ENCODE measurements at places on chromosomes 6 and 20. TPM values are rescaled to one million over a fixed set of nuclear protein-coding genes. Genes with fewer than 3 reads are reported as not detected.
A peak's percentile ranks its signal among the peaks of the same experiment; 100 is the strongest.

DNA sequence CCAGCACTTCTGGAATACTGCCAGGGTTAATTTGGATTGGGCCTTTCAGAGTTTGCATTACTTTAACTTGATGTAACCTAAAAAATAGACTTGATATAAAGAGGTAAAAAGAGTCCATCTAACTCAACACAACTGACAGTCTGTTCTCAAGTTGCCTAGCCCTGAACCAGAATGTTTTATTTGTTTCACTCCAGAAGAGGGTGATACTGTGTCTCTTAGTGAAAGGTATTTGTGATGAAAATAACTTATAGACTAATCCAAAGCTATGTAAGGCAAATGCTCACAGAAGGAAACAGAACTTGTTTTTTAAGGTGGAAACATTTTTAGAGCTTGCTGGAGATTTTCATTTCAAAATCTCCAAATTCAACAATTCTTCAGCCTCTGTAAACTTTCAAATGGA, 469.1 kb upstream of the RUNX2 start:
- H3K27me3 ChIP-seq = no peaks in the 10 kb centered on the region
- peaks cover 13% of the 10 kb centered on the region for H3K4me1 ChIP-seq
- DNase-seq = no peak
- no peaks in the 10 kb centered on the region for H3K36me3 ChIP-seq
- H3K4me3 ChIP-seq = no peak overlapping the region

DNA sequence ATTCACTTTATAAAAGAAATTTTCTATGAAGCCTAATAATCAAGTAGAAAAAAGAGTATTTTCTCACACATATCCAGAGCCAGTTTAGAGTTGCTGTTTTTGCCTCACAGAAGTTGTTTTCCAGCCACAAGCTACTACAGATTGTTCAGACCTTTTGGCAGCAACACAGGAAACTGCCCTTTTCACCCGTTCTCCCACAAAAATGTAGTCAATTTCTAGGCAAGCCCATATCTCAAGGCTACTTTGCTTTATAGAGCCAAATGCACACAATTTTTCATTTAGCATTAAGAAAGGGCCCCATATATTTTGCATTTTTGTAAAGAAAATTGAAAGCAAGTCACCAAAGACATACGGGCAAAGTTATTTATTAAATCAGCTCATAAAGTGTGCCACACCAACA, 49.5 kb downstream of the EPB41L2 start:
- no peak overlapping the region for H3K27ac ChIP-seq
- no peak for DNase-seq
- H3K4me1 ChIP-seq = peaks cover 32% of the 10 kb centered on the region
- H3K27me3 ChIP-seq = no peaks in the 10 kb centered on the region
- H3K4me3 ChIP-seq = no peak overlapping the region
- H3K36me3 ChIP-seq = no peaks in the 10 kb centered on the region

- no peaks in the 10 kb centered on the region for H3K4me1 ChIP-seq
- no peak for DNase-seq
- H3K27me3 ChIP-seq = no peaks in the 10 kb centered on the region
- no peak overlapping the region for H3K4me3 ChIP-seq
Observed at GRCh38 chr6:107511511-107511993, 21.6 kb downstream of the SOBP start.

Gene BIRC7
- total RNA-seq = under 0.01 TPM

Gene PTK6
- not detected for total RNA-seq

- peaks cover 35% of the 10 kb centered on the region for H3K4me1 ChIP-seq
- peak overlapping the region; percentile 91 for H3K4me3 ChIP-seq
- DNase-seq = peak; percentile 91
- peaks cover 31% of the 10 kb centered on the region for H3K36me3 ChIP-seq
- no peaks in the 10 kb centered on the region for H3K27me3 ChIP-seq
Observed at GRCh38 chr20:45969712-45970634, 2.0 kb downstream of the ZNF335 start.

Gene VSX1
- total RNA-seq = not detected

- DNase-seq = peak; percentile 85
- H3K4me1 ChIP-seq = peaks cover 6% of the 10 kb centered on the region
- no peaks in the 10 kb centered on the region for H3K27me3 ChIP-seq
- H3K27ac ChIP-seq = no peak overlapping the region
- peak overlapping the region; percentile 36 for H3K4me3 ChIP-seq
Observed at GRCh38 chr6:84791233-84791632, 26.8 kb upstream of the TBX18 start.

DNA sequence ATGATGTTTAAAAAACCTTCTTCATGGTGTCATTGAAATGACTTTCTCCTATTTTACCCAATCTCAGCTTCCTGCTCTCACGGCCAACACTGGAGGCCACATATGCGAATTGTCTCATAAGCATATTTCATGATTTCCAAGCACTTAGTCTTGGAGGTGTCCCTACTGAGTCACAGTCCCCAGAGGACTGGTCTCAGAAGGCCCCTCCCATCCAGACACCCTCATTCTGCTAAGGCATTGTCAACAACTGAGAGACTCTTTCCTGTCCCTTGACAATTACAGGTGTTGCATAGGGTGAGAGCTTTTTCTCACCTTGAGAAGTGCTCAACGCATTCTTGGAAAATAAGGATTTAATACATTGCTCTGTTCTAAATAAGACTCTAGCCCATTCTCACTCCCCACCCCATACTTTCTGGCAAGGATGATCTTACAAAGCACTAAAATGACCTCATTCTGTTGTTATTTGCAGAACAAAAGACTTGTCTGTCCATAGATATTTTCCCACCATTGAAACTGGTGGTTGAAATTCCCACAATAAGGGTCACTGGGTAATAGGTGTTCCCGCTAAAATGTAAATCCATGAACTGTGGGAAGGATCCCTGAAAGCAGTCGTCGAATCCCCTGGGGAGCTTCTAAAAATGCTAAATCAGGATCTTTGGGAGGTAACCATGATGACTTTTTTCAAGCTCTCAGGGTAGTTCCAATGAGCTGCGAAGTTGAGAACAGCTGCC, 32.3 kb upstream of the SLC22A23 start:
- no peaks in the 10 kb centered on the region for H3K36me3 ChIP-seq
- H3K4me1 ChIP-seq = peaks cover 6% of the 10 kb centered on the region
- H3K27ac ChIP-seq = no peak overlapping the region
- DNase-seq = no peak
- no peaks in the 10 kb centered on the region for H3K27me3 ChIP-seq

GRCh38 chr6:98986071-98986615, 38.4 kb upstream of the FBXL4 start:
- no peak overlapping the region for H3K27ac ChIP-seq
- no peaks in the 10 kb centered on the region for H3K36me3 ChIP-seq
- no peaks in the 10 kb centered on the region for H3K4me1 ChIP-seq
- DNase-seq = no peak

DNA sequence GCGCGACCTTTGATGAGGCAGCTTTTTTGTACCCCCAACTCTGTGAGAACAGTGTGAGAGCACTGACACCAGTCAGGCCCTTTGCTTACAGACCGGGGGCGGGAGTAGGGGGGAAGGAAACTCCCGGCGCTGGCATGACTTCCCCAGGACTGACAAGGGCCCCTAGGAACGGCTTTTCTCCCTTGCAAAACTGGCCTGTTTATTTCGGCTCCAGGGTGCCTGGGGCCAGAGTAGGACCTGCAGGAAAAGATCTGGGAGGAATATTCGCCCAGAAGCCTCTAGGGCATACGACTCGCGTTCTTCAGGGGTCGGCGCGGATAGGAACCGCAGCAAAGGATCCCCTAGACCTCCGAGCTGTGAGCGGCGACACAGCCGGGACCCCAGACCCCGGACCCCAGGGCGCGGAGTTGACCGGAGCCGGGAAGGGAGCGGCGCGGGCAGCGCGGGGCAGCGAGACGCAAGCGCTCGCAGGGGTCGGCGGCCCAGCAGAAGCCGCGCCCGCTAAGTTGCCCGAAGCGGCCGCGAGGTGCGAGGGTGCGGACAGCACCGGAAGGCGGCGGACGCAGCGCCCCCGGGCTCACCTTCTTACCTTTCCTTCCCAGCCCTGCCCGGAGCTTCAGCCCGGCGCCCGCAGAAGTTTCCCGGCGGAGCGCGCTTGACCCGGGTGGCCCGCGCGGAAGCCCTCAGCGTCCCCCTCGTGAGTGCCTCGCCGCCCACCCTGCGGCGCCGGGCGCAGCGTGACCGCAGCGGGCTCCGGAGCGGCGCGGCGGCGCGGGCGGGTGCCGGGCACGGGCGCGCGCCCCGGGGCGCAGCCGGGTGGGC, at the start of gene POPDC3:
Gene POPDC3, minus strand, starts transcription at position 771 of the 822 bp plus-strand sequence. CDS start 18,105 bp downstream, outside the sequence.
- peak within 1 kb of the TSS; percentile 82 for H3K4me3 ChIP-seq
- peaks cover 20% of the 10 kb centered on the region for H3K4me1 ChIP-seq
- H3K36me3 ChIP-seq = no peaks in the 10 kb centered on the region
- peak within 1 kb of the TSS; percentile 90 for H3K27ac ChIP-seq

Gene TMEM200A
- total RNA-seq = 49.2 TPM

Gene OXT
- total RNA-seq = not detected

DNA sequence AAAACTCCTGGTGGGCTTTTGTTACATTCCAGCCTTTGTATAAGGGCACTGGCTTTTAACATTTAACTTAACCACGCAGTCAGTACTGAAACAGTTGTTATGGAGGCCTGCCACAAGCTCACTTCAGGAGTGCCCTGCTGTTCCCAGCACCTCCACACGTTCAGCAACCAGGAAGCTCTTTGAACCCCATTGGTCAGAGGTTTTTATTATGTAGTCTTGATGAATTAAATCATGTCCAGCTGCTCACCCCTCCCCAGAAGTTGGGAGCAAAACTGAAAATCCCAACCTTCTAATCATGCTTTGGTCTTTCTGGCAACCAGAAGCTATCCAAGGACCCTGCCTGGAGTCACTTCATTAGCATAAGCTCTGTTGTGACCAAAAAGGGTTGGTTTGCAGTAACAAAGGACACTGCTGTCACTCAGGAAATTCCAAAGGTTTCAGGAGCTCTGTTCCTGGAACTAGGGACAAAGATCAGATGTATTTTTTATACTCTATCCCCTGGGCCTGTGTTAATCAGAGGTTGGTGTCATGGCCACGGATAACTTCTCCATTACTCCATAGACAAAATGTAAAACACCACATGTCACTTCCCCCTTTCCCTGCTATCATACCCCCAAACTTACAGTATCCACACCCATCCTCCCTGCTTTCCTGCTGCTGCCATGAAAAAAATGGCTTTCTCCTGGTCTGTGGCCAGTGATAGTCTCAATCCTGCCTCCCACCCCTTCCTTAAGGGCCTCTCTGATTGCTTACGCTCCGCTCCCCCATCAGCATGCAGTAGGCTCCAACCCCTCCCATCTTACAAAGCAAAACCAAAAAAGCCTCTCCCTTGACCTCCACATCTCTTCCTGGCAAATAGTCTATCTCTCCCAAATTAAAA, 3.1 kb downstream of the ARMC12 start:
- DNase-seq = no peak
- H3K27ac ChIP-seq = no peak overlapping the region
- H3K27me3 ChIP-seq = no peaks in the 10 kb centered on the region
- H3K4me3 ChIP-seq = no peak overlapping the region

GRCh38 chr6:150134280-150134920, 8.4 kb upstream of the PPP1R14C start:
- DNase-seq = no peak
- H3K4me3 ChIP-seq = no peak overlapping the region
- H3K4me1 ChIP-seq = no peaks in the 10 kb centered on the region
- no peak overlapping the region for H3K27ac ChIP-seq
- peaks cover 13% of the 10 kb centered on the region for H3K27me3 ChIP-seq
- H3K36me3 ChIP-seq = no peaks in the 10 kb centered on the region

DNA sequence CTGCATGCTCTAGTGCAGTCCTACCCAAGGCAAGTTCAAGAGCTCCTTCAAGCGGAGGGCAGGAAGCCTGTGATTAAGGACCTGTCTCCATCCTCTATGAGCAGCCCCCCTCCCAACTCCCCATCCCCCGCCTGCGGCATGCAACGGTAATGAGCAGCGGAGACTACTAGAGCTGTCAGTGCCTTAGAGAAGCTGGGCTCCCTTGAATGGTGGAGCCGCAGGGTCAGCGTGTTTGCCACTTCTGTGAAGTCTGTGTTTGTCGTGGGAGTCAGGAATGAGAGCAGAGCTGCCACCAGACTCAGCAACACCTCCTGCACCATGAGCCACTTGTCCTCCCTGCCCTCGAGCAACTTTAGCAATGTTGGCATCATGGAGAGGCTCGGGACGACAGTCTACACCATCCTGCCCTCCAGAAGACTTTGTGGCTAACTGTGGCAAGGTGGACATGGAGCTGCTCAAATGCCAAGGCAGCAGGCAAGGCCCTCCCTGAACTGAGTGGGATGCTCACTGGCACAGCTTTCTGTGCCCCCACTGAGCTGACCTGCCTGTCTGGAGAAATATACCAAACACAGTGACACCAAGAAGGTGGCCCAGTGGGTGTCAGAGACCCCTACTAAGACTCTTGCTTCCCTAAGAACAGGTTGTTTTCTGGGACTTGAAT, 23.8 kb upstream of the SYNDIG1 start:
- no peak for DNase-seq
- H3K4me3 ChIP-seq = no peak overlapping the region
- no peaks in the 10 kb centered on the region for H3K36me3 ChIP-seq
- H3K27me3 ChIP-seq = peaks cover 13% of the 10 kb centered on the region
- no peak overlapping the region for H3K27ac ChIP-seq

GRCh38 chr6:18515767-18516166, 128.6 kb downstream of the RNF144B start:
- peaks cover 3% of the 10 kb centered on the region for H3K4me1 ChIP-seq
- no peak overlapping the region for H3K27ac ChIP-seq
- H3K36me3 ChIP-seq = no peaks in the 10 kb centered on the region
- H3K27me3 ChIP-seq = peaks cover 4% of the 10 kb centered on the region
- peak; percentile 64 for DNase-seq

- H3K27me3 ChIP-seq = no peaks in the 10 kb centered on the region
- peak; percentile 18 for DNase-seq
- H3K4me1 ChIP-seq = peaks cover 3% of the 10 kb centered on the region
- H3K27ac ChIP-seq = no peak overlapping the region
- H3K4me3 ChIP-seq = no peak overlapping the region
Observed at GRCh38 chr20:50005471-50005981, 22.7 kb downstream of the SNAI1 start.

Gene CENPQ
- total RNA-seq = 4.7 TPM

DNA sequence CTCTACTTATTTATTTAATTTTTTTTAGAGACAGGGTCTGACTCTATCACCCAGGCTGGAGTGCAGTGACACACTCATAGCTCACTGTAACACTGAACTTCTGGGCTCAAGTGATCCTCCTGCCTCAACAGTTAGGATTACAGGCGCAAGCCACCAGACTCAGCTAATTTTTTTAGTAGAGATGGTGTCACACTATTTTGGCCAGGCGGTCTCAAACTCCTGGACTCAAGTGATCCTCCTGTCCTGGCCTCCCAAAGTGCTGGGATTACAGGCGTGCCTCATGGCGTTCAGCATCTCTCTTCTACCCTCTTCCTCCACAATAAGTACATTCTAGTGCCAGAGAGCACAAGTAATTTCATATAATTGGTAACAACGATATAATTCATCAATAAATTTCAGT, 5.5 kb downstream of the SSR1 start:
- H3K27ac ChIP-seq = no peak overlapping the region
- no peak for DNase-seq
- H3K36me3 ChIP-seq = peaks cover 67% of the 10 kb centered on the region
- no peaks in the 10 kb centered on the region for H3K27me3 ChIP-seq
- H3K4me3 ChIP-seq = no peak overlapping the region
